Stimulated activated CD4-positive, alpha-beta T cell treated with anti-CD3 and anti-CD28 coated beads, Interleukin-1b, Interleukin-23, amount 100 ng/mL, for 1 hour (primary cell): ENCODE measurements at places on chromosomes 2 and 18.

- DNase-seq, result no peak
These were observed 44.8 kb upstream of the ARHGAP25 start for GRCh38 chr2:68689553-68690537.

DNA sequence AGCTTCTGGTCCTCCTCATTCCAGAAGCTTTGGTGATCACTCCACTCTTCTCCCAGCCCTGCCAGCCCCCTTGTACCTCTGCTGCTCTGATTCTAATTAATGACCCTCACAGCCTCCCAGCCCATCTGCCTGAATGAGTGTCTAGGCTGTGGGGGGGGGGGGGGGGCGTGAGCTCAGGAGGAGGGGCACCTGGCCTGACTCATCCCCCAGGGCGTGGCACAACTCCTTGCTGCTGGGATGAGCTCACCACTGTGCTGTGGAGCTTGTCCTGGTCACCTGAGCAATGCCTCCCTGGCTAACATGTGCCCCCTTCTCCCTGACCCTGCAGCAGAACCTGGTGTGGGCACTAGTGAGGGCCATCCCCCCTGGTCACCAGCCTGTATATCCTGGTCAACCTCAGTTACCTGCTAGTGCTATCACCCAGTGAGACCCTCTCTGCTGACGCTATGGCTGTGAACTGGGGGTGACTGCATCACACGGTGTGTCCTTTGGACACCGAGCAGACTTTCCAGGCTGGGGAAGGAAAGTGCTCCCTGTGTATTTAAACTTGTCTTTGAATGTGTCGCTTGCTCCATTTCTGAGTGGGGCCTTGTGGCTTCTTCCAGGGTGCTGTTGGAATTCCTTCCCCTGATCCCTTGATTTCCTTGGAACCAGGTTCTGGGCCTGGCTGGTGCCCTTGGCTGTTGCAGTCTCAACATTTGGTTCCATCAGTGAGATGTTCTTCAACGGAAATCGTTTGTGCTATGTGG lies 41.5 kb upstream of the PUM2 start:
- DNase-seq, result no peak

DNA sequence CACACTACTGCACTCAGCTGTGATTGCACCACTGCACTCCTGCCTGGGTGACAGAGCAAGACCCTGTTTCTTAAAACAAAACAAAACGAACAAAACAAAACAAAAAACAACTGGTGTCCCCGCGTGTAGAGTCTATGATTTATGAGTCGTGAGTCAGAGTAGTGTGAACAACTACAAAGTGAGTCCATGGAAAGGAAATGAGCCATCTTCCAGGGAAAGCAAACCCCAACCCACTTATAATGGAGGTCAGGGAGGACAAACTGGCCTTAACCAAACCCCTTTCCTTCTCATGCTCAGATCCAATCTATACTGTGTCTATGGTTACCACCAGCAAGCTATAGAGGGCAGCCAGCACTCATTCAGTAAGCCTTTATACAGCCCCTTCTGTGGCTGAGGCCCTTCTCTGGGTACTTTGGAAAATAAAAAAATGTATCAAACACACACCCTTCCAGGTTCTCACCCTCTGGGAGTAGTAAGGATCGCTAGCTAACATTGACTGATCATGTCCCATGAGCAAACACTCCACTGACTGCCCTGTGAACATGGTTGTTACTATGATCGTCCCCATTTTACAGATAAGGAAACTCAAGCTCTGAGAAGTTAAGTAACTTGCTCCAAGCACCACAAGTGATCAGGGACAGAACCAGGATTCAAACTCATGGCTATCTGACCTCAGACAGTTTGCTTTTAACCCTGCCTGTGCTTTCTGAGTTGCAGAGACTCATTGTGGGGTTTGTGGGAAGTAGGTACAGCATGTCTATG lies 24.7 kb upstream of the COLEC12 start:
- DNase-seq, result no peak

DNA sequence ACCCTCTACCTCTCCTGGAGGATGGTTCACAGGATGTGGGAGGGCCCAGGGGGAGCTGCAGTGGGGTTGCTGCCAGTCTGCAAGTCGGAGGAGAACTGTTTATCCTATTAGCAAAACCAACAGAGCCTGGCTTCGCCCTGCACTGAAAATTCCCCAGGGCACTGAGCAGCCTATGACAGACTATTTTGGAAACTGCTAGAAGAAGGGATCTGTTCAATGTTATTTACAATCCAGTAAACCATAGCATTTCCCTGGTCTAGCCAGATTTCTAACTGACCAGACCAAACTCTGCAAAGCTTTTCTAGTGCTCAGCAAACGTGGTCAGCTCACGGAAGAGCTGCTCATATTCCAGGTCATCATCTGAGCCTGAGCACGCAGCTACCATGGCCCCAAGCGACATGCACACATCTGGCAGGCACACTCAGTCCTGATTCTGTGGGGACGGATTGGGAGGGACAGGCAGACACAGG lies 64.8 kb upstream of the PID1 start:
- DNase-seq, result no peak

DNA sequence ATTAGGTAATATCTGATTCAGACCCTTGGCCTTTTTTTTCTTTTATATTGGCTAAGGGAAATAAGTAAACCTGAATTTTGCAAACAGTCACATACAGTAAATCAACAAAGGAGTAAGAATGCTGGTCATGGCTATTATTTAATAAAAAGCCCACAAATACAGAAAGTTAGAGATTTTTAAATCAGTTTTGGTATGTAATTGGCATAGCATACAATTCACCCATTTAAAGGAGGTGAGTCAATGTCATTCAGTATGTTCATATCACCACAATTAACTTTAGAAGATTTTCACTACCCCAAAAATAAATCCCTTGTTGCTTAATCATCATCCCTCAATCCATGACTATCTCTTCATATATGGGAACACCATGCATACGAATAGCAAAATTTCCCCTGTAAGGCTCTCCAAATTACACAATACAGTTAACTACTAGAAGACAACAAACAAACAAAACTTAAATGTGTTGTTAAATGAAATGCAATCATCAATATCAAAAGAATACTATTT lies 45.9 kb upstream of the NYAP2 start:
- no peak for DNase-seq

- DNase-seq, result no peak
These were observed 29.6 kb upstream of the EPAS1 start for GRCh38 chr2:46267616-46268015.

DNA sequence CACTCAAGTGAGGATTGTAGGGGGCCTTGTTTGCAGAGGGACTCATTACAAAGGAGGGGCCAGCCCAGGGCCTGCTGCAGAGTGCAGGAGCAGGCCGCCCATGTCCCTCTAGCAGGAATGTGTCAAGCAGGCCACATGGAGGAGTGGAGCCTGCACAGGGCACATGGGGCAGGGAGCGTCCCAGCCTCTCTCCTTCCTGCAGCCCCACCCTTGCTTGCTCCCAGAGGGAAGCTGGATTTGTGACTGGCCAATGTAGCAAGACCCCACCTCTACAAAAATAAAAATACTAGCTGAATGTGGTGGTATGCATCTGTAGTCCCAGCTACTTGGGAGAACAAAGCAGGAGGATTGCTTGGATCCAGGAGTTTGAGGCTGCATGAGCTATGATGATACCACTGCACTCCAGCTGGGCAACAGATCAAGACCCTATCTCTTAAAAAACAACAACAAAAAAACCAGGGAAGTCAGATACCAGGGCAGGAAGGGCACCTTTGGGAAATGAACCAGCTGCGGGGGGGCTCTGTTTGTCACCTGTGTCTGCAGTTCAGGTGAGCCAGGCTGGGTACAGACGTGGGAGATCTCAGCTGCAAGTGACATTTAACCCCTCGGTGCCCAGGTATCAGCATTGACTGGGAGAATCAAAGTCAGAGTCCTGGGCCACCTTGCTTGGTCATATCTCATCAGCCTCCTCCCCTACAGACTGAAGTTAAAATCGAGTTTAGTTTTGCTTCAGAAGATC lies 27.7 kb downstream of the IMPA2 start:
- no peak for DNase-seq

DNA sequence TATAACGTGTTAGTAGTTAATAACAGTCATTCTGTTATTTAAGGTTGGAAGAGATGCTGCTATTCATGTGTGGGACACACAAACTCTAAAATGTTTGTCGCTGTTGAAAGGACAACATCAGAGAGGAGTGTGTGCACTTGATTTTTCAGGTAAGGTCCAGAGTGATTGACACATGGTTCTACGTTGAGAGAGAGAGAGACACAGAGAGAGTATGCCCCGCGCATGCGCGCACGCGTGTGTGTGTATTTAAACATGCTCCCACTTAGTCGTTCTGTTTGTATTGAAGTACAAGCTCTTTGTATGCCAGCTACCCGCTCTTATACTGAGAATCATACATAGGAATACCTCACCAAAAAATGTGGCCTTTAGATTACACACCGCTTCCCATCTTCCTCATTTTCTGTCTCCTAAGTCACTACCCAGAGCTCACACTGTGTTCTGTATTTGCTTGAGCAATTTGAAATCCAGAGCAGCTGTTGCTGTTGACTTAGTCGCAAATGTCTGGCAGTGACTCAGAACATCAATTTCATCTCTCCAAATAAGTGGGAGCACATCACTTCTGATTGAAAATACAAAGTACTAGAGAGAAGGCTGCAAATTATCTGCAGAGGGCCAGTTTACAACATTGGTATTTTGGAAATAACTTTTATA lies 148.1 kb downstream of the EML6 start:
- no peak for DNase-seq

DNA sequence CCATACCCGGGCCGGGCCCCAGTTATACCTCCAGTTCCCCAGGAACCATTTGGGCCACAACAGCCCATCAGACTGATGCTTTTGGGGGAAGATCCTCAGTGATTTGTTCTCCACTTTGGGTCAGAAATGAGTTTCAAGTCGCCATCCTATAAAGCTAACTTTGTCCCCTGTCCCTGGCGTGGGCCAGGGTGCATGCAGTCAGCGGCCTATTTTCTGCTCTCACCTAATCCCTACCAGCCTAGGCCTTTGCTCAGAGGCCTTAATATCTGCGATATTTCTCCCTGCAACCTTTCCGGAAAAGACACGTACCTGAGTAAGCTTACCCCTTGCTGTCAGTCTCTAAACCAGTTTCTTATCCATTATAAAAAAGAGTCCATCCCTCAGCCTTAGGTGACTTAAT lies 7.2 kb downstream of the DNMT3A start:
- DNase-seq, result no peak

- no peak for DNase-seq
These were observed 325.8 kb downstream of the DYSF start for GRCh38 chr2:71778936-71779773.

DNA sequence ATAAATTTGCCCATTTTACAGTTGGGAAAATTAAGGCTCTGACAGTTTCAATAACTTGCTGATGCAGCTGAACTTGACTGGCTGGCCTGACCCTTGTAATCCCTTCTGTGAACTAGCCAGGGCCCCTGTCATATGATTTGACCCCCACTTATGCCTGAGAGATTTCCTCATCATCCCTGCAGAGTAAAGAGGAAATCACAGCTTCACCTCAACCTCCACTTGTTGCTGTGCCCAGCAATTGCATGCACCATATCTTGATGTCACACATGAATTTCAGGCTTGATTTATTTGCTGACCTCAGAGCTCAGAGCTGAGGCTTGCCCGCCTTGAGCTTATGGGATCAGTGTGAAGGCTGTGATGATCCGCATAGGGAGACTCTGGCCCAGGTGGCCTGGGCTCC lies 108.1 kb downstream of the ACOXL start:
- no peak for DNase-seq

DNA sequence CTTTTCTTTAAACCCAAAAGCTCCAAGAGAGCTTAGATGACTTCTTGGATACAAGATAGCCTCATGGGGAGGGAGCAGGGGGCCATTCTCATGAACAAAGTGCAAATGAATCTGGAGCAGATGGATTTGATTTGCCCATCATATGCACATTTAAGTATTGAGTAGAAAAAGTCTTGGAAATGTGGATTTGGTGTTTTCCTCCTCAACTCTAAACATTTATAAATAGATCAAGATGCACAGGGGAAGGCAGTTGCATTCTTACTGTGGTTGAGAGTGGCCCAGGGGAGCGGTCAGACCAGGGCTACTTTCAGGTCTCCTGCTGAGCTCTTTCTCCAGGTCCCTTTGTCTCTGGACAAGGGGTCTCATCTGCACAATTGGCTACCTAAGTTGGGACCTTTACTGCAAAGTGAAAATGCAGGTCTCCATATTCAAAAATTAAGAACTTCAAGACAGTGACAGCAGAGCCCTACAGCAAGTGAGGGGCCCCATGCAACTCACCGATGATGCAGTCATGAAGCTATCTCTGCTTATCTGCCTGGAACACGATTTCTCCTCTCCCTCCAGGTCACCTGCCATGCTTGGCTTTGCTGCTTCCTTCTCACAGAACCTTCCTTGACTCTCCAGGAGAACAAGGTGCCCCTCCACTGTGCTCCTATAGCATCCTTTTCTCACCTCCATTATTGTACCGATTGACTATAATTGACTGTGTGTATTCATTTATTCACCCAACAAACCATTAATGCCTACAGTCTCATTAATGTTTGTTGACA lies 145.4 kb downstream of the LPIN1 start:
- no peak for DNase-seq

DNA sequence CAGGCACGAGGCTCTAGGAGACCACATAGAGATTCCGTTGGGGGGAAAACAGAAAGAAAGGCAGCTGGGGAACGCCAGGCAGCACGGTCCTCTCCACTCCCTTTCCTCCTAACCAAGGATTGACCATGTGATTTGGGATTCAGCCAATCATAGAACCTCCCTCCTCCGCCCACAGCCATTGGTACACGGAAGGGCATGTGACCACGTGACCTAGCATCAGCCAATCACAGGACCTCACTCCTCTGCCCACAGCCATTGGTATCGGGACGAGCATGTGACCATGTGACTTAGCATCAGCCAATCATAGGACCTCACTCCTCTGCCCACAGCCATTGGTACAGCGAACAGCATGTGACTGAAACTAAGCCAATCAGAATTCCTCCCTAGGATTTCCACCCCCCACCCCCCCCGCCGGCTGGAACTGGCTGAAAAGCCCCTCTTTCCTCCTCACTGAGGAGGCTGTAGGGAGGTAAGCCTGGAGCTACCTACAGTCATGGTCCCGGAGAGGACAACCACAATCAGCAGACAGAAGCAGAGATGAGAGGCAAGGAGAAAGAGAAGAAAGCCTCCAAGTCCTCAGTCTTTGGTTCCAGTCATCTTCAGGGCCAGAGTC lies 7.6 kb downstream of the SERPINE2 start:
- no peak for DNase-seq

- DNase-seq, result no peak
These were observed 33.5 kb upstream of the CCDC93 start for GRCh38 chr2:118047380-118047826.

- no peak for DNase-seq
These were observed 89.2 kb downstream of the EPHA4 start for GRCh38 chr2:221482666-221483455.

- no peak for DNase-seq
These were observed 162.8 kb downstream of the RBM43 start for GRCh38 chr2:151098841-151099240.

GRCh38 chr2:49582946-49583345 lies 428.6 kb upstream of the FSHR start:
- no peak for DNase-seq

GRCh38 chr2:181258720-181259119 lies 198.5 kb upstream of the ITGA4 start:
- DNase-seq, result no peak

GRCh38 chr18:39591649-39592048 lies 2026.1 kb upstream of the CELF4 start:
- DNase-seq, result no peak
